ENCODE measurements at places on chromosomes 1 and 21.

- DNase-seq: no peak
These were observed 66.5 kb upstream of the RAB3GAP2 start for GRCh38 chr1:220338759-220339158.

DNA sequence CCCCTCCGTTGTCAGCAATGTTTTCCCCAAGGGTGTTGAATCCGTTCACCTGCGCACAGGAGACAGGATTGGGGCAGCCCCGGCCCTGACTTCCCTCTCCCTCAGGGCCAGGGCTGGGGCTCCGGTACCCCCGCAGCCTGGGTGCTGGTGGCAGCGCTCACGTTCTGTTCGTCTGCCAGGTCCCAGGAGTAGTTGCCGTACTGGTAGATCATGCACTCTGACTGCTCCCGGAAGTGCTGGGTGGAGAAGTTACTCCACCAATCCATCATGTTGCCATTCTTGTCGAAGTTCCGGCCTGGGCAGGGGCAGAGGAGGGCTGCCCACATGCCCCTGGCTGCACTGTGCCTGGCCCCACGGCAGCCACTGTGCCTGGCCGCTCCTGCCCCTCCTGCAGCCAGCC, 6.1 kb downstream of the PRXL2B start:
- no peak for DNase-seq

DNA sequence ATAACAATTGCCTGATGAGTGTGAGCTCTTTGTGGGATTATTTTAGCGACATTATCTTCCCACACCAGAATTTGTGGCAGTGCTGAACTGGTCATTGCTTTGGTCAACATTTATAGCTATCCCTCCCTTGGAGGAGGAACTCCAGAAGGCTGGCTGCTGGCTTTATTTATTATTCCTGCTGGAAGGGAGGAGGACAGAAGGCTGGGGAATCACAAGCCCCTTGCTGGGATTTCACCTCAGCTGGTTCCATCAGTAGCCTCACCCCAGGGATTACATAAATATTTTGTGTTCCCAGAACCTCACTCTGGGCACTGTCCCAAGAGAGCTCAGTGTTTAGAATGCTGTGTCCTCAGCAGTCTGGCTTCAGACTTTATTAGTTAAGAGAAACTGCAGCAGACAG, 102.8 kb upstream of the C1orf21 start:
- DNase-seq: no peak

DNA sequence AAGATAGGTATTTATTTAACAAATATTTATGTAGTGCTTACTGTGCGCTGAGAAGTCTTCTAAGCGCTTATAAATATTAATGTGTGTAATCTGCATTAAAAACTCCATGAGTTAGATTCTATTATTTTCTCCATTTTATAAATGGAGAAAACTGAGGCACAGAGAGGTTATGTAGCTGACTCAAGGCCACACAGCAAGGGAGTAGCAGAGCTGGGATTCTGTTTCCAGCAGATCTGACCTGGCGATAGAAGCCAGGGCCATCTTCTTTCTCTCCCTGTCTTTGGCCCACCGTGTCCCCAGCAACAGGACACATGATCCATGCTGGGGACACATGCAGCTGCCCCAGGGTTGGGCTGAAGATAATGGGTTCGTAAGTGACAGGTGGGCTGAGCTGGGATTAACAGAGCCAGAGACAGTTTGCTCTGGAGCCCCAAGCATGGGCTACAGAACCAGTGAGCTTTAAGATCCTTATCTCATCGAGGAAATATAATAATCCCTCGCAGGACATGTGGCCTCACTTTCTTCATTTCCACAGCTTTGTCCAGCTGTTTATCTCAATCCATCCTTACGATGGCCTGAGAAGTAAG, 30.3 kb downstream of the IGSF21 start:
- DNase-seq: no peak

Data from CD4-positive, alpha-beta T cell treated with Interleukin-15 for 1 hour (primary cell).